ENCODE measurements at places on chromosomes 11 and 22.

- DNase-seq: no peak
Observed at GRCh38 chr22:29482726-29483125, 2.7 kb downstream of the NEFH start.

DNA sequence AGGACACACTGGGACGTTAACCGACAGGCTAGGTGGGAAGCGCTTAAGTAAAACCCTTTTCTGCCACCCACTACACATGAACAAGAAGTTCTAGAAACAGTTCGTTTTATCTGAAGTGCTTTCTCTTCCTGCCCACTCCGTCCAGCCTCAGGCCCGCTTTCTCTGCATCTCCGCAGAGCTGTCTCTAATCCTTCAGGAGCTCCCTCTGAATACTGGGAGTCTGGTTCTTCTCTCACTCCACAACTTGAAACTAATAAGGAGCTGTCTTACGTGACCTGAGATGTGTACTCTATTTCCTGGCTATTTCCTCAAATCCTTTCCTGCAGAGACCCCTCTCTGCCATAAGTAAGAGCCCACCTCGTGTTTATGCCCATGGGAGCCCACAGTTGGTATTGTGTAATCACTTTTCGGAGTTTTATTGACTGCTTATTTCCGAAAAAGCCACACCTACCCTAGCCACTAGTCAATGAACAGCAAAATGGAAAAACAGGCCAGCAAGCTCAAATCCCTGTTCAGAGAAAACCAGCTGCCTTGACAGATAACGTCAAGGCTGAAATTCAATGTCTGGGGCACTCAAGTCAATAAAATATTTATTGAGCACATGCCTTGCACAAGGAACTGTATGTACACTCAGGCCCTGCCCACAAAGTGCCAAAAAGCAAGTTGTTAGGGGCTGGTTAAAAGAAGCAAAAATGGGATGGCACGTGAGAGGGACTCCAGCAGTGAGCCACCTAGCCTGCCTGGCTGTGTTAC, 4.9 kb downstream of the PC start:
- no peak for DNase-seq

DNA sequence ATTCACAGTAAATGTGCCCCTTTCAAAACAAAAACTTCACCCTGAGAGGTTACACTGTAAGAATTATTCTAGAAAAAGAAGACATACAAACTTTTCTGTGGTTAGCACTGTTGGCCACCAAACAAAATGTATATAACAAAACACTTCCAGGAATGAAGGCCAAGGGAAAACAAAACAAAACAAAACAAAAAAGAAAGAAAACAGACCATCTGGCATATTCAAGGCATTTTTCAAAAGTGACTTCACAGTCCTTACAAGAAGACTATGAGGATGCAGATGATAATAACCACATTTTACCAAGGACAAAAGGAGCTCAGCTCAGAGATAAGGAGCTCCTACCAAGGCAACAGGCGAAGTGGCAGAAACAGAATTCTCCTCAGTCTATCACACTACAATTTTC, 24.9 kb downstream of the CTSC start:
- no peak for DNase-seq

- no peak for DNase-seq
Observed at GRCh38 chr11:44261800-44262591, 47.9 kb downstream of the ALX4 start.

DNA sequence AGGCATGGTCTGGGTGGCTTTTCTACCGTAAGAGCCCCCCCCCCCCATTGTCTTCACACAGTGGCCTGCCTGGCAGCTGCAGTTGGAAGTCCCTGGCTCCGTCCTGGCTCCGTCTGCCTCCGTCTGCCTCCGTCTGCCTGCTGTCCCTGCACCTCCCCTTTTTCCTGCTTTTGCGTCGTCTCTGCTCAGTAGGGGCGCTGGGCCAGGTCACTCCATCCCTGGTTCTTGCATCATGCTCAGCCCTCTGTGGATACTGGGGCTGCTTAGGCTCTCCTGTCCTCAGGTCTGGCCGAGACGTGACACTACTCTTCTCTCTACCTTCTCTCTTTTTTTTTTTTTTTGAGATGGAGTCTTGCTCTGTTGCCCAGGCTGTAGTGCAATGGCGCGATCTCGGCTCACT, 27.8 kb downstream of the AP2A2 start:
- DNase-seq: no peak

DNA sequence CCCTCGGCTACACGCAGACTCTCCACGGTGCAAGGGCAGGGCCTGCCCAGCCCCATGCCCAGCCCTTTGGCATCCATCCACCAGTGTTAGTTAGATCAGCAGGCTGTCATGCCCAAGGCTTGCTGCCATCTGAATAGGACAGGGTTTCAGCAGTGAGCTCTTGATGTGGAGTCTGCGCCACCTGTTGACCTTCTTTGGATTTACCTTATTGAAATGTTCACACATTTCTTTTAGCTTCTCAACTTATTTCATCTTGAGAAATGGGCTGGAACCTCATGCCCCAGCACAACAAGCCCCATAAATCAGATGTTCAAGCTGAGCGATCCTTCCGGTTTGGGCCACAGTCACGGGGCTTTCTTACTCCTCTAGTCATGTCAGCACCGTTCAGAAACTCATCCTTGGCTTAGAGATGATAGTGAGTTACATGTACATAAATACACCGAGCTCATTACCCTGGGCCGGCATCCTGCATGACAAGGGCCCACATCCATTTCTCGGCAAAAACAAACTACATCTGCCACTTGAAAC, 61.7 kb downstream of the PARVB start:
- peak; percentile 49 for DNase-seq

GRCh38 chr11:67118181-67118766, 789 bp upstream of the KDM2A start:
- peak; percentile 63 for DNase-seq

DNA sequence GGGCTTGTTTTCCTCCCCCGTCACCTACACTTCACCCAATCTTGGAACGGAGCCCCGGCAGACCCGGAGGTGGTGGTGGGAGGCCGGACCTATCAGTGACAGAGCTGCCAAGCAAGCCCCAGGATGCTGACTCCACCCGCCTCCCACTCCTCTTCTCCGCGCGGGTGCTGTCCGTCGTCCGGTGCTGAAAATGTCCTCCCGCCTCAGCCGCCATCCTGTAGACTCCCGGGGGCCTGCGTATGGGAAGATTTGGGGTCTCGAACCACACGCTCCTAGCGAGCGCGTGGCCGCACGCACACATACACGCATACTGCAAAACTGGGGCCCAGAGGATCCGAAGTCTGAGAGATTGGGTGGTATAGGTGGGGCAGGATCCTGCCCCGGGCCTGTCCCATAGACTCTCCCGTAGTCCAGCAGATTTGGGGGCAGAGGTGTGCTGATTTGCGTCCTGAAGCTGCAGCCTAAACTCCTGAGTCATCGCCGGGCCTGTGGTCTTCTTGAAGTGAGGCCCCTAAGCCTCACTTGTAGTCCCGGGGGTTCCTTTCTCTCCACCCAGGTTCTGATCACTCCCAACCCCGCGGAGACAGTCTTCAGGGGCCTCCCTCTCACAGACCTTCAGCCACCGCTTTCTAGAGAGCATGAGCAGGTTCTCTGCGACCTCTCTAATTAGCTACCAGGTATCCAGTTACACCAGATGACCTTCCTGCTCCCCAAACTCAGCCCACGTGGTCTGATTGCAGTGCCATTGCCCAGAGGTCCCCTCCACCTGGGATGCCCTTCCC, 796 bp upstream of the YIF1A start:
- no peak for DNase-seq

GRCh38 chr11:69496202-69496557, 14.7 kb downstream of the LINC01488 start:
- no peak for DNase-seq

- no peak for DNase-seq
Observed at GRCh38 chr11:28966951-28967350, 858.8 kb downstream of the METTL15 start.

GRCh38 chr11:112453601-112454577, 193.2 kb upstream of the PLET1 start:
- peak; percentile 31 for DNase-seq

DNA sequence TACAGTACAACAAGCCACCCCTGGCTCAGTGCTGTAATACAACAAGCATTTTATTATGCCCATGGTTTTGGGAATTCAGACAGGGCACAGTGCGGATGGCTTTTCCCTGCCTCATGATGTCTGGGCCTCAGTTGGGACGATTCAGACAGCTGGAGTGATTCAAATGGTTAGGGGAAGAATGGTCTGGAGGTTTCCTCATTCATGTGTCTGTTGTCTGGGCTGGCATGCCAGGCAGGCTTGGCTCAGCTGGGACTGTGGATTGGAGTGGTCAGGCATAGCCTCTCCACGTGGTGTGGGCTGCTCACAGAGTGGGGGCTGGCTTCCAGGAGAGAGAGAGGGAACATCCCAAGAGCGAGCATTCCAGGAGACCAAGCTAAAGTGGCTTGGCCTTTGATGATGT, 164.4 kb downstream of the C11orf91 start:
- no peak for DNase-seq

DNA sequence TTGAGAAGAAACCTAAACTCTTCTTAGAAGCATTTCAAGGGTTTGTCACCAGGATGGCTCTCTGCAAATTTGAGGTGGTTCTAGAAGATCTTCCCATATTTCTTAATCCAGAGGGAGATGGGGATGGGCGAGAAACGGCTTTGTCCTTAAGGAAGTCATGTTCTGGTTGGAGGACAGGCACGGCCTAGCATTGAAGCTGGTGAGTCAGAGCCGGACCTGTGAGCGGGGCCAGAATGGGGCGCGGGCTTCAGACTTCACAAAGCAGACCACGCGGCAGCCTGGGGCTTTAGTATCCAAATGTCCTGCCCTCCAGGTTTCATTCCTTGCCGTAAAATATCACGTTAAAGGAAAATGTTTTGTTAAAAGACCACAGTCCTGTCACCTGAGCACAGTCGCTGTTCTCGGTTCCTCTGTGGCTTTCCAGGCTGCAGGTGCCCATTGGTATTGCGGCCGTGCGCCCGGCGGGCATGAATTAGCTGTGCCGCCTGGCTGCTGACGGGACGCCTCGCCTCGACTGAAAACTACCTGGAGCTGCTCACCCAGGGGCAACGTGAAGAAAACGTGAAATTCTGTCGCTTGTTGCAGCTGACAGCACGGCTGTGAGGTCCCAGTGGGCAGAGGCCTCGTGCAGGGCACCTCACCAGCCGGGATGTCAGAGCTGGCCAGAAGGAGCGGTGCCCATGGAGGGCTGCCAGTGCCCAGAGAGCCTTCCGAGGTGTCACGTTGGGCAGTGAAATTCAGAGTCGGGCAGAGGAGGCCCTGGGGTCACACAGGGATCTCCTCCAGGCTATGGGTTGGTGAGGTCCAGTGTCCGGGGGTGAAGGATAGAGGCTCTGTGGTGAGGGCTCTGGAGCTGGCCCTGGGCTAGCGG, 59.0 kb downstream of the LRP5 start:
- no peak for DNase-seq
